ENCODE measurements at places on chromosomes 2 and 18.

- no peak for DNase-seq
These were observed 1176.9 kb upstream of the LRRTM1 start for GRCh38 chr2:81481242-81481993.

GRCh38 chr2:10581990-10582389 is 107.8 kb downstream of the NOL10 start:
- no peak for DNase-seq

DNA sequence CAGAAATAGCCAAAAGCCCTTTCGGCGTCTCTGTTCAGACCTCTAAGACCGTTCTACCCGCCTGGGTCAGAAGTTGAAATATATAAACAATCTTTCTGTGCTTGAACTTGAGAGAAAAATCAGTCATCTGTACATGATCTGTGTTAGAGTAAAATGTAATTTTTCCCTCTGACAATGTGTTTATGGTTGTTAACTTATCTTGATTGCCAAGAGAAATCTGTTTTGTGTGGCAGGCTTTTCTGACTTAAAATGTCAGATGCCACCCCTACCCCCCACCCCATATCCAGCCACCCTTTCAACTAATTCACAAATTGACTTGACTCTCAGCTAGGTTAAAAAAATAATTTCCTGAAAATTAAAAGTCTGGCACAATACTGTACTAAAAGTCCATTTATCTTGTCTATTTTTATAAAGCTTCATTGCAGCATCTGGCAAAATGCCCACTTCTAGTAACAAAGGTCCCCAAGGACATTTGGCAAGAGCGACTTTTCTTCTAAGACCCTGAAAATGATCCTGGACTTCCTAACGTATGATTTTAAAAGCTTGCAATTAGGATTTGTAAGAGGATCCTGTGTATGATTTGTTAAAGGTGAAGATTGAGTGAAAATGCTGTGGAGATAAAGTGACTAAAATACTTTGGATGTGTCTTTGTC is 304.2 kb downstream of the EPHA4 start:
- no peak for DNase-seq

GRCh38 chr2:111691164-111691875 is 192.7 kb downstream of the ANAPC1 start:
- DNase-seq = no peak

DNA sequence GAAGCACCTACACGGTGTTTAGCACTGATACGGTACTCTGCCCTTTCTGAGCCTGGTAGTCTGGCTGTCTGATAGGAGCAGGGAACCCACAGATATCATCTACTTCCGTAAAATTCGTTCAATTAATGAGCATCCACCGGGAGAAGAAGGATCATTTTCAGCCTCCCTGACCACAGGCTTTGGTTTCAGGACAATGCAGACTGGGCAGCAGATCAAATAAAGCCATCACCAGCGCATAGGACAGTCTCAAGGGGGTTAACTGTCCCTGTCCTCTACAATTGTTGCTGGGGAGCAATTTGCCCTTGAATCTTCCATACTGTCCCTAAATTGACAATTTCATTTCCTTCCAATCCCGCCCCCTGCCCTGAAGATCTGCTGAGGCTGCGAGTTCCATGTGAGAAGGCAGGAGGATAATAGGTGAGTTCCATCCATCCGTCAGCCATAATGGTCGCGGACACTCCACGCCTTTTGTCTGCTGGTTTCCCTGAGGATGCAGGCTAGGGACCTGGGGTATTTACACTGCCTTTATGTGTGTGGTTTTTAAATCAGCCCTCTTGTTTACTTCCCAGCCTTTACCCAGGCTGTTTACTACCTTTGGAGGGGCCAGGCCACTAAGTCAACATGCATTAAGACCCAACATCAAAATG is 110.0 kb downstream of the MYCN start:
- no peak for DNase-seq

- peak; percentile 22 for DNase-seq
These were observed 45.6 kb downstream of the ZNF519 start for GRCh38 chr18:14086458-14087231.

DNA sequence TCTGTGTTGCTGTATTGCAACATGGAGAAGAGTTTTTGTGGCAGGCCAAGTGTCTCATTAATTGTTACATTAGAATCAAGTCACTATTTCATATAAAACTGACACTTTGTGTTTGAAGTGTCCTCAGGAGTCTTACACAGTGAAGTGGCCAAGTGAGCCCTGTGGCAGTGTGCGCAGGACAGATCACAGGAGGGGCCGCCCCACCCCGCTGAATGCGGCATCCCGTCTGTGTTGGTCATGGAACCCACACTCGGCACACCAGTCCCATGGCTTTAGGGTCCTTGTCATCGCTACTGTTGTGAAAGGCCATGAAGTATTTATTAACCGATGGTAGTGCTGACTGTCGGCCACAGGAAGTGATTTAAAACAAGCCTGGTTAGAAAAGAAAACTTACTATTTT is 144.7 kb upstream of the NFATC1 start:
- DNase-seq = no peak

GRCh38 chr18:56257205-56257604 is 381.2 kb downstream of the TXNL1 start:
- no peak for DNase-seq

- DNase-seq = no peak
These were observed 41.0 kb upstream of the DOCK10 start for GRCh38 chr2:225083276-225083675.

GRCh38 chr2:7552825-7553570 is 635.8 kb downstream of the RNF144A start:
- DNase-seq = no peak

- DNase-seq = no peak
These were observed 121.8 kb downstream of the CTIF start for GRCh38 chr18:48660346-48661228.

DNA sequence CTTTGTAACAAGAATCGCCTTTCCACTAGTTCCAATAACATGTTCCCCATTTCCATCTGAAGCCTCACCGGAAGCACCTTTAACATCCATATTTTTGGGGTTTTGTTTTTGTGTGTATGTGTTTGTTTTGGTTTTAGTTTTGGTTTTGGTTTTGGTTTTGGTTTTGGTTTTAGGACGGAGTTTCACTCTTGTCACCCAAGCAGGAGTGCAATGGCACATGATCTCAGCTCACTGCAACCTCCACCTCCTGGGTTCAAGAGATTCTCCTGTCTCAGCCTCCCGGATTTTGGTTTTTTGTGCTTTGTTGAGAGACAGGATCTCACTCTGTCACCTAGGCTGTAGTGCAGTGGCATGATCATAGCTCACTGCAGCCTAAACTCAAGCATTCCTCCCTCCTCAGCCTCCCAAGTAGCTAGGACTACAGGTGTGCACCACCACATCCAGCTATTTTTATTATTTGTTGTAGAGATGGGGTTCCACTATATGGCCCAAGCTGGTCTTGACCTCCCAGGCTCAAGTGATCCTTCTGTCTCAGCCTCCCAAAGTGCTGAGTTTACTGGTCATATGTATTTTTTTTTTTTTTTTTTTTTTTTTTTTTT is 36.3 kb downstream of the TGOLN2 start:
- DNase-seq = no peak

GRCh38 chr2:148969659-148970061 is 68.8 kb upstream of the LYPD6B start:
- DNase-seq = no peak

DNA sequence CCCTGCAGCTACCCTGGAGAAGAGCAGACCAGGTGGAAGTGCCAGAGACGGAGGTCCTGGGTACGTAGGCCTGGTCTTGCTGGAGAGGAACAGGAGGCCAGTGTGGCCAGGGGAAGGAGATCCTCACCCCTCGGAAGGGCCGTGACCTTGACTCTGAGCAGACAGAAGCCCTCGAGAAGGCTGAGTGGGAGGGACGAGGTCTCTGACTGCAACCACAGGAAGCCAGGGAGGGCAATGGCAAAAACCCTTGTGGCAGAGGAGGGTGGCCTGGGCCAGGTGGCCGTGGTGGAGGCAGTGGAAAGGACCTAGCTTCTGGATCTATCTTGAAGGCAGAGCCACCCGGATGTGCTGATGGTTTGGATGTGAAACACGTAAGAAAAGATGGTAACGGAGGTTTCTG is 28.1 kb downstream of the THAP4 start:
- no peak for DNase-seq

DNA sequence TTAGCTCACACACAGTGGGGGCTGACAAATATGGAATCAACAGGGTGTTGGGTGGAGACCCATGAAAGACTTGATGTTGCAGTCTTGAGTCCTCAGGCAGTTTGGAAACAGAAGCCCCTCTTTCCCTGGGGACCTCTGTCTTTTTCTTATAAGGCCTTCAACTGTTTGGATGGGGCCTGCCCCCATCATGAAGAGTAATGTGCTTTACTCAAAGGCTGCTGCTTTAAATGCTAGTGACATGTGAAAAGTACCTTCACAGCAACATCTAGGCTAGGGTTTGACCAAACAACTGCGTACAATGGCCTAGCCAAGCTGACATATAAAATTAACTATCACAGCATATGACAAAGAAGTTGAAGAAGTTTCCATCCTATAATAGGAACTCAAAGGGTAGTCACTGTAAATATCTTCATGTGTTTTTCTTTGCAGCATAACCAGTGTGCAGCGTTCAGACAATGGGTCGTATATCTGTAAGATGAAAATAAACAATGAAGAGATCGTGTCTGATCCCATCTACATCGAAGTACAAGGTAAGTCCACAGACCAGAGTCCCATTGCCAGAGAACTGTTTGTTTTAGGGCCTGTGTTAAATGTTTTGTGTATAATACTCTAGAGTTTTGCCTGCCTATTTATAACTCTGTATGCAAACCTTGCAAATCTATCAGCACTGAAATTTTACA is 46.3 kb downstream of the MERTK start:
- peak; percentile 1 for DNase-seq

DNA sequence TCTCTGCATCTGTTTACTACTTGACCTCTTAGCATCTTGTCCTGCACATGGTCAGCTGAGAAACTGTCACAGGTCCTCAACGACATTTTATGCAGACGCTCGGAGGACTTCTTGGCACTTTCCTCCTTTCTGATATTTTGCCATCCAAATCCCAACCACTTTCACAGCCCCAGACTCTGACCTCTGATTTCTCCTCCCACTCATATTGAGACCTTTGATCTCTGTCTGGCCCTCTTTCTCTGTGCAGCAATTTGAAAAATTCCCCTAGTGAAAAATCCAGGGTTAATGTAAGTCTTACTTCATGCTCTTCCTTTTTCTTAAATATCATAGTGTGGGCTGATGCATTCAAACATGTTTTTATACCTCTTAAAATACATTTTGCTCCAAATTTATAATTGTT is 273.8 kb downstream of the CCDC102B start:
- DNase-seq = no peak

DNA sequence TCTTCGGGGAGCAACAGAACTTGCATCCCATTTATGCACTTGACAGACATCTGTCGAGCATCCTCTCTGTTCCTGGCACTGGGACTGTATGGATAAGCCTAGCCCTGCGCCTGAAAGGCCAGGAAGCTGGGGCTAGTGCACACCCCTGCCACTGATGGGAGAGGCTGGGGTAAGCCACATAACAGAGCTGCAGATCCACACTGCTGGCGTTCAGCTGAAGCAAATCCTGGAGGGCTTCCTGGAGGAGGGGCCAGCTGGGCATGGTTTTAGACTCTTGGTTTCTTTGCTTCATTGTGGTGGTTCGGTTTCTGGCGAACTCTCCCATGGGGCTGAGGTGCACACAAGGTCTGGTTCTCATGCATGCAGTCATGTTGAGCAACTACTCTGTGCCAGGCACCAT is 45.5 kb upstream of the FOSL2 start:
- DNase-seq = no peak

GRCh38 chr2:57368190-57368589 is 678.4 kb upstream of the VRK2 start:
- no peak for DNase-seq

GRCh38 chr2:29351248-29351647 is 236.0 kb downstream of the CLIP4 start:
- no peak for DNase-seq

DNA sequence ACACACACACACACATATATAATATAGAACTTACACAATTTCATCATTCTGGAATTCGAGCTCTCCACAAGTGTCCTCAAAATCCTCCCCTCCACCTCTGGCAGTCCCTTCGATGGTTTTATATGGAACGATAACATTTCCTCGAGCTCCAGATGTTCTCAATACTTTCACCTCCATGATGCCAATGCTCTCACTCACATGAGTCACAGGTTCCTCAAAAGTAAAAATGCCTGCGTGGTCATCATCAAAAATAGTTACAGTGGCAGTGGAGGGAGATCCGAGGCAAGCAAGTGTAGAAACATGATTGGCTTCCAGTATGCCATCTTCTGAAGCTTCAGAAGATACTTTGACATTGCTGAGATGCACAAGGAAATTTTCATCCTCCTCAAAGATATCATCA is 23.5 kb downstream of the SLC8A1 start:
- no peak for DNase-seq

- DNase-seq = no peak
These were observed 6.1 kb downstream of the LBH start for GRCh38 chr2:30237239-30237965.

- DNase-seq = peak; percentile 10
These were observed 36.9 kb downstream of the HJURP start for GRCh38 chr2:233817361-233817911.

DNA sequence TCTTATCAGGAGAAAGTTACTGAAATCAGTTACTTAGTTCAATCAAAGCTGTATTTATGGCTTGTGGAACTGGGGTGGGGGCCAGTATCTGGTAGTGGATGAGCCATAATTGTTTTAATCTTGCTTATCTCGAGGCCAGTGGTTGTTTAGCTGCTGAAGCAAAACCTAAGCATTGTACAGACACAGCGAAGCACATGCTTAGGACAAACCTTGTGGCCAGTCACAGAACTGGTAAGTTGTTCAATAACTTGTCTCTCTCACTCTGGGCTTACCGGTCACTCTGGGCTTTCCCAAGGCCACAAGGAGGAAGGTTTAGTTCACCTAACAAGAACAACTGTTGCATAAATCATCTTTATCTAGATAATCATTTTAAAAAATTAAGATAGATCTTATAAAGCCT is 296.6 kb upstream of the NETO1 start:
- no peak for DNase-seq

- DNase-seq = no peak
These were observed 85.1 kb downstream of the GREB1L start for GRCh38 chr18:21327101-21327500.

GRCh38 chr2:106261871-106262321 is 67.8 kb upstream of the UXS1 start:
- DNase-seq = no peak

GRCh38 chr2:55490554-55490953 is 29.0 kb upstream of the CFAP36 start:
- no peak for DNase-seq

GRCh38 chr2:221241072-221241471 is 331.0 kb downstream of the EPHA4 start:
- DNase-seq = no peak

- DNase-seq = no peak
These were observed 3.0 kb downstream of the SLC35F6 start for GRCh38 chr2:26767129-26767528.
